ENCODE measurements at places on chromosomes 5 and 9.

- DNase-seq: no peak
Observed at GRCh38 chr5:143161885-143162540, 241.5 kb downstream of the NR3C1 start.

GRCh38 chr9:92173318-92173717, 58.1 kb upstream of the SPTLC1 start:
- DNase-seq: no peak

DNA sequence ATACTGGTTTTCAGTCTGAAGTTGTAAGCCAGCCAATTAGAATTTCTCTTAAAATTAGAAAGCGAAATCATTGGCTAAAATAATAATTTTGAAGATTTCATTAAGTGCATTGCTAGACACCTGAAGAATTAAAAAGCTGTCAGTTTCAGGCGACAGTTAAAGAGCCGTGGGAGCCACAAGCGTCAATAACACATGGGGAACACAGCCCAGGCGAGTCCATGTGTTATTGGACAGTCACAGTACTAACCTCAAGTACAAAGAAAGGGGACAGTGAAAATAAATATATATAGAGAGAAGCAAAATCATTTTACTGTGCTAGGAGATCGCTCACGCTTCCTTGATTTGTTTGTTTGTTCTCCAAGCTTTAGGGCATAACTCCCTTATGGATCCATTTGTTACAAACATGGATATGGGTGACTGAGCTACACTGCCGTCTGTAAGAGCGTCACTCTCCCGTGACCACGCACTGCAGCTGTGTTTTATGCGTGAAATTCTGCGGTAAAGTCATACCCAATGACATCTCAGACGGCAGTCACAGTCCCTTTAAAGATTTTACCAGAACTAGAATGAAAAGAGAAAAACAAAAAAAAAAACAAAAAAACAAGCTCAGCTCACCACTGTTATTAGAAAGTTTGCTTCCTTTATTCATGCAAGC, 83.2 kb downstream of the USP20 start:
- no peak for DNase-seq

- no peak for DNase-seq
Observed at GRCh38 chr9:101132801-101133200, 104.3 kb downstream of the PLPPR1 start.

- no peak for DNase-seq
Observed at GRCh38 chr9:5893591-5894236, 3.0 kb downstream of the MLANA start.

DNA sequence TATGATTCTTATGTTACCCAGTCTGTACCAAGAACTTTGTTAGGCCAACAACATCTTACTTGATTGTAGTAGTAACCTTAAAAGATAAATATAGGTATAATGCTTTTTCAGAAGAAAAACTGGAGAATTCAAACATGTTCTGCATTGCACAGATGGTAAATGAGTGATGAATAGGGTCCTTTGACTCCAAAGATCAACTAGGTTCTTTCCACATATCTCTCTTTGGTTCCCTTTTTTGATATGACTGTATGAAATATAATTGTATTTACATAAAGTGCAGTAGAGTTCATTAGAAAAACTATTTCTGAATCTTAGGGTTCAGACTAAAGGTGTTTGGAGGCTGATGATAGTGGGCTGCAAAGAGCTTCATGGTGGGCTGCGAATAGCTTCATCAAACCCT, 150.5 kb upstream of the CDKN2B start:
- DNase-seq: no peak

- no peak for DNase-seq
Observed at GRCh38 chr9:70410368-70410767, 4.1 kb downstream of the KLF9 start.

- no peak for DNase-seq
Observed at GRCh38 chr9:107905308-107906020, 415.9 kb upstream of the KLF4 start.

GRCh38 chr9:656926-657568, 184.4 kb upstream of the DMRT1 start:
- DNase-seq: no peak
